MCF 10A (cell line): ENCODE measurements at places on chromosomes 2 and 18. TPM values are rescaled to one million over a fixed set of nuclear protein-coding genes. Genes with fewer than 3 reads are reported as not detected.

MATN3 gene
- 0.83 and 0.98 TPM in 2 replicates for total RNA-seq

- no peak for DNase-seq
- H3K27me3 ChIP-seq = no peaks in the 10 kb centered on the region
These were observed 7.8 kb downstream of the SULT1C4 start for GRCh38 chr2:108385411-108386071.

GRCh38 chr2:114724454-114724853 lies 282.0 kb downstream of the DPP10 start:
- H3K27ac ChIP-seq = no peak overlapping the region
- no peaks in the 10 kb centered on the region for H3K27me3 ChIP-seq
- no peak for DNase-seq
- H3K36me3 ChIP-seq = no peaks in the 10 kb centered on the region
- no peak overlapping the region for H3K4me3 ChIP-seq

DNA sequence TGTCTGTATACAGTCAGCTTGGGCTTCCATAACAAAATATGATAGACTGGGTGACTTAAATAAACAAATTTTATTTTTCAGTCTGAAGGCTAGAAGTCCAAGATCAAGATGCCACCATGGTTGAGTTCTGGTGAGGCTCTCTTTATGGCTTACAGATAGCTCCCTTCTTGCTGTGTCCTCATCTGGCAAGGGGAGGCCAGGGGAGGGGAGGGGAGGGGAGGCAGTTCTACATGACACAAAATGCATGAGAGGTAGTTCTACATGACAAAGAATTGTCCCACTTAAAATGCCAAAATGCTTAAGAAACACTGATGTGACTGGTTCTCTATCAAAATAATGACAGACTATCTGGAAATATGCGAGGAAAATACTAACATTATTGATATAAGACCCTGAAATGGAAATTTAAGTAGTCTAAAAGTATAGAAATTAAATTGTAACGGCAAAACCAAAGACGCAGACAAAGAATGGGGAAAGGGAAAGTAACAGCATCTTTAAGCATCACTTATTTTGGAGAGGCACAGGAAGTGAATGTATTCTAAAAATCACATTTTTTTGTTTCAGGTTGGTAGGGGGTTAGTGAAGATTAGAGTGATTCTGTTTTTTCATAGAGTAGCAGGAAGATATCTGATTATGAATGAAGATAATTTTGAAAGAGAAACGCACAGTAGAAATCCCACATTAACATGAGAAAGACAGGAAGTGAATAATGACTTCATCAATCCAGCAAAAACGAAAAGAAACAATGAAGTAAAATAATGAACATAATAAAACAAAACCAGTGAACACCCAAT lies 131.4 kb downstream of the STRN start:
- no peaks in the 10 kb centered on the region for H3K27me3 ChIP-seq
- H3K27ac ChIP-seq = no peak overlapping the region
- H3K4me3 ChIP-seq = no peak overlapping the region
- H3K4me1 ChIP-seq = no peaks in the 10 kb centered on the region
- no peak for DNase-seq

DNA sequence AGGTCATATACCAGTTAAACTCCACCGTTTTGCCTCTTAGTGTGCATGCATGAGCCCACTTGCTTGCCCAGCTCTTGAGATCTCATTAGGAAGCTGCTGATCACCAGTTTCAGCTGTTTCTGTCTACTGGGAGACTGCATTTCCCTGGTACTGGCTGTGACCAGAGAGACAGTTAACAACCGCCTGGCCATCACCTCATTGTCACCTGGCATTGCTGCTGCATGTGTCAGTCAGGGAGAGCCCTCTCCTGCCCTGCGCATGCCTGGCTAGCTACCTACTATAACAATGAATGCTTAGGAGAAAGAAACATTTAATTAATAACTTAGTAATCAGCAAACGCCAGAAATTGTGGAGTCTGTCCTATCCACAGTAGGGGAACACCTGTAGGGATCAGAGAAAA lies 265.8 kb upstream of the CYRIA start:
- H3K4me1 ChIP-seq = no peaks in the 10 kb centered on the region
- H3K27me3 ChIP-seq = no peaks in the 10 kb centered on the region
- H3K4me3 ChIP-seq = no peak overlapping the region
- H3K36me3 ChIP-seq = no peaks in the 10 kb centered on the region
- no peak overlapping the region for H3K27ac ChIP-seq
- no peak for DNase-seq

NEU4 gene
- not detected in 2 replicates for total RNA-seq

GRCh38 chr2:191155608-191156071 lies 4.8 kb upstream of the STAT4 start:
- no peak overlapping the region for H3K27ac ChIP-seq
- no peaks in the 10 kb centered on the region for H3K4me1 ChIP-seq
- no peaks in the 10 kb centered on the region for H3K27me3 ChIP-seq
- H3K4me3 ChIP-seq = no peak overlapping the region
- no peaks in the 10 kb centered on the region for H3K36me3 ChIP-seq

ALPI gene
- total RNA-seq = not detected in 2 replicates
